Fibroblast of lung (primary cell): ENCODE measurements at places on chromosomes 3 and 15. TPM values are rescaled to one million over a fixed set of nuclear protein-coding genes. Genes with fewer than 3 reads are reported as not detected.

DNA sequence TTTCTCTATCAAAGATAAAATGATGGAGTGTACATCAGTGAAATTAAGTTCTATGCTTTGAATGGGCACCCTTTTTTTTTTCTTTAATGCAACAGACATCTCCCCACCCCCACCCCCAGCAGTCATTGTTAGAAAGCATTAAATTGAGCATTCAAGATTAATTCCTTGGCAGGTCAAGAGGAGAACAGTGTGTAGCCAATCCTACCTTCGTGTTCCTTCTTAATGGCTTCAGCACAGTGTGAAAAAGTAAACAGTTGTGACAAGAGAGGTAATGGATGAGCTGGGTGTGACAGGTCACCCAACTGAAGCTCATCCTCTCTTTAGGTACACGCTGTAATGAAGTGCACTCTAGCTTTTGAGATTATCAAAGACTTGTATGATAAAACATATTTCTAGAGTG lies 198.5 kb upstream of the RARB start:
- DNase-seq: no peak

- DNase-seq: peak; percentile 92
Observed at GRCh38 chr15:75107908-75108838, 84.8 kb downstream of the PPCDC start.

DNA sequence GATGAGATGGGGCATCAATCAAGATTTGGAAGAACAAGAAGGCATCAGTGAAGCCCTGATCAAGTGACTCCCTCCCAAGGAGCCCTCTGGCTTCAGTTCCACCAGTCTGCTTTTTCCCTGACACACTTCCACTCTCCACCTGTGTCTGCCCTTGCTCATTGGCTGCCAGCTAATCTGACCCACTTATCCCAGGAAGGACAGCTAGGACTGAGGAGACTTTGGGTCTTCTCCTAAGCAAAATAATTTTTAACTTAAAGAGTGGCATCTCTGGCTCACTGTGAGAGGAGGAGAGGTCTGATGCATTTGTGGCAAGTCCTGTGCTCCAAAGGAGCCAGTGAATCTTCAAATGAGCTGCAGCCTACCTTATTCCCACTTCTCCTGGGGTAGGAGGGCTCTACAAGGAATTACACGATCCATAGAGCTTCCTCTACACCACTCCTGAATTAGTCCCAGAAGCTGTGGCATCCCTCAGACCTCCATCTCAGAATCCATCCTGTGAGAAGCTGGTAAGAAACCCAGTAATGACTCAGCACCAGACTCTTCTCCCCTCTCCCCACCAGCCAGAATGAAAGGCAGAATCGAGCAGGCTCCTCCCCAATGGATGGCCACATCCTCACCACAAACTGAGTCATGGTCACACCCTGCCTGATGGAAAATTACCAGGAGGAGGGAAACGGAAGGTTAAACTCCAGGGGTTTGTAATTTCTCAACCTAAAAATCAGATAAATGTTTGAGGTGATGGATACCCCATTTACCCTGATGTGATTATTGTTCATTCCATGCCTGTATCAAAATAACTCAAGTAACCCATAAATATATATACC lies 6.3 kb upstream of the PKM start:
- peak; percentile 97 for DNase-seq

DNA sequence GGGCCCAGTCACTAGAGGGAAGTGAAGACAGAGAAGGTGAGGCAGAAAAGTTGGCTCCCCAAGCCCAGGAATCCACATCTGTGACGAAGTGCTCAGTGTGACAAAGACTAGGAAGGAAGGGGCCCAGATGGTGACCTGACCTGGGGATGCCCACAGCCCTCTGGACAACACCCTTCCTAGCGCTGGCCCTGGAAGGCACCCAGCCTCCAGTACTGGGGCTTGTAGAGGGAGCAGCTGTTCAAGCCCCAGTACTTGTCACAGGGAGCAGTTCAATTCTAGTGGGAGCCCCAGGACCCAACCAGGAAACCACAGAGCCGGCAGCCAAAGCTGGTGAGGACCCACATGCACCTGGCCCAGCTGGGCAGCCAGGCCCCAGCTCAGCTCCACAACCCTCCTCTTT lies 190.8 kb downstream of the XXYLT1 start:
- no peak for DNase-seq

The KBTBD8 gene
- 1.0 and 2.3 TPM in 2 replicates for total RNA-seq

- peak; percentile 62 for DNase-seq
Observed at GRCh38 chr3:41907330-41908073, 54.4 kb downstream of the ULK4 start.

DNA sequence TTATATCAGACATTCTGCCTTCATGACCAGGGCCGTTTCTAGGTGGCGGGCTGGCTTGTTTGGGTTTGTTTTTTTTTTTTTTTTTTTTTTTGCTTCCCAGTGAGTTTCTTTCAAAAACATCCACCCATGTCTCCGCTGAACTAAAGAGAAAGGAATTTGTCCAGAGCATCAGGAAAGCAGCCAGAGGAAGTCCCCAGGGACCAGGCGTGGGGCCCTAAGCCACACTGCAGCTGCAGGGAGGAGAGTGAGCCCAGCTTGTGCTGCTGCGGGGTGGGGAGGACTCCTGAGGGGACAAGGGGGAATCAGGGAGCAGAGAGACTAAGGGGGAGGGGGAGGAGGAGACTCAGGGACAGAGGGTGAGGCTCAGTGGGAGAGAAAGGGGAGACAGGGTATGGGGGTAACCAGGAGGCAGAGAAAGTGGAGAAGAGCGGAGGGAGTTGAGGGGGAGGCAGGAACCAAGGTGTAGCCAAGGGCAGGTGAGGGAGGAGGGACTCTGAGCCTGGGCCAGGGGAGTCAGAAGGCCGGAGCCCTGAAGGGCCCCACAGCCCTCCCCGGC lies 49.5 kb downstream of the CYP11A1 start:
- DNase-seq: peak; percentile 90

- DNase-seq: no peak
Observed at GRCh38 chr15:94723801-94724200, 492.4 kb downstream of the MCTP2 start.

The THBS1 gene
- total RNA-seq: 631 and 1,745 TPM in 2 replicates

The NMNAT3 gene
- total RNA-seq: 2.5 and 2.8 TPM in 2 replicates

The KBTBD13 gene
- total RNA-seq: not detected in 2 replicates

- DNase-seq: no peak
Observed at GRCh38 chr15:41394924-41395323, 7.4 kb downstream of the NDUFAF1 start.

- peak; percentile 20 for DNase-seq
Observed at GRCh38 chr3:190265796-190266195, 56.5 kb downstream of the CLDN1 start.

DNA sequence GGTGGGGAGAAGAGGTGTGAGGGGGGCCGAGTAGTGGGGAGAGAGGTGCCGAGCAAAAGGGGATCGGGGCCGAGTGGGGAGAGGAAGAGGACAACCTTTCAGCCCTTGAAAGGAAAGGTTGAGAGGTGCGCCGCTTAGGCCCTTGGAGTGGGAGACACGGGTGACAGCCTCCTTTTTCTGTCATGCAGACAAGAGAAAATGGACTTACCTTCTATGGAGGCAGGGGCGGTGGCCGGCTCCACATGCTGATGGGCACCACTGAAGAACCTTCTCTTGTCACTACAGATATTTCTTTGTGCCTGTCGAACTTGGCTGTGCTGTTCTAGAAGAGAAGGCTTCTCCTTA lies 421 bp downstream of the KLHL18 start:
- DNase-seq: no peak

The FAM43A gene
- 7.2 and 8.8 TPM in 2 replicates for total RNA-seq

DNA sequence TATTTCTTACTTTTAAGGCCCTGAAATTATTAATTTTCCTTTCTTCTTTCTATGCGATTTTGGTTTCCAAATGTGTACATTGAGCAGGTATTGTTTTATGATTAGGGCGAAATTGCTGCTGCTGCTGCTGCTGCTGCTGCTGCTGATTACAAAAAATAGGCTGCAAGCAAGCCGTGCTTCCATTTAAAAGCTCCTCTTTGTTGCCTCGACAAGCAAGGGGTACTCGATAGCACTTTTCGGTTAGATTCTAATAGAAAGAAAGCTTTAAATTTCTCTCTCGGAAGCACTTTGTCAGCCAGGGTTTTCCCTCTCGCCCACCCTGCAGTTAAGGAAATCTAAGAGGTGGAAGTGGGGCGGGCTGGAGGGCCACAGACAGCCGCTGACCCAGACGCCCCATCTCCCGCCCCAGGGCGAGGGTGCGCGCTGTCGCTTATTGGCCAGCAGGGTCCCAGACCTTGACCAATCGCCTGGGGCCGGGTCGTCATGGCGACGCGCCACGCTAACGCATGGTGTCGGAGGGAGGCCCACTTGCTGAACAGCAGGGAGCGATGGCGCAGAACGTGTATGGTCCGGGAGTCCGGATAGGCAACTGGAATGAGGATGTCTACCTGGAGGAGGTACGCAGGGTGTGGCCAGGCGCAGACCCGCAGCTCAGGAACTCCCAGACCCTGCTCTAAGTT lies at the start of gene CFAP161:
TSS of gene CFAP161 (plus strand) at position 489 of the 680 bp plus-strand sequence. CDS start at position 549, 60 bp downstream.
- DNase-seq: peak; percentile 69

- DNase-seq: no peak
Observed at GRCh38 chr3:99240700-99241099, 339.2 kb upstream of the DCBLD2 start.

DNA sequence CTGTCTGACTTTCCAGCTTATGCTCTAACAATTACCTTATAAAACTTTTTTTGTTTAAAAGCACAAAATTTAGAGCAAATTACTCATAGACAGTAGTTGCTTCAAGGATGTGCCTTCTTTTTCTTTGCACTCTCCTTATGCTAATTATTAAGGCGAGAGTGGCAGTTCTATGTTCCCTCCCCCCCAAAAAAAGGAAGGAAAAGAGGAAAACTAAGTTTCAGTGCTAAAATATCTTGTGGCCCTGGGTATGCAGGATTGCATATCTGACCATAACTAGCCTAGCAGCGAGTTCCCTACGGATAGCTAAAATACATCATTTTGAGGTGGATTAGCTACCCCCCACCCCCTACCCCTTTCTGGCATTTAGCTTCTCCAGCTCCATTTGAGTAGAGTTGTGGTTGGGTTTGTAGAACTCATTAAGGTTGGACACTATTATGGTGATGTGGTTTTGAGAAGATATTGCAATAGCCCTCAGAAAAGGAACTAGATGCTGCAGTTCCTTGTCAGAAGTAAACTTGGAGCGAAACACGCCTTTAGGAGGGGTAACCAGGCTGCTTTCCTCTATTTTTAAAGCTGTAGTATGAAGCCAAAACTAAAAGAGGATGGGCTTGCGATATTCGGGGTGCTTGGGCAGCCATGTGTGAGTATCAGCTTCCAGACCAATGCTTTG lies 174.6 kb downstream of the AKAP13 start:
- DNase-seq: no peak

The CHDH gene
- total RNA-seq: 0.77 and 0.83 TPM in 2 replicates

- no peak for DNase-seq
Observed at GRCh38 chr15:90058308-90058707, 44.0 kb downstream of the IDH2 start.

DNA sequence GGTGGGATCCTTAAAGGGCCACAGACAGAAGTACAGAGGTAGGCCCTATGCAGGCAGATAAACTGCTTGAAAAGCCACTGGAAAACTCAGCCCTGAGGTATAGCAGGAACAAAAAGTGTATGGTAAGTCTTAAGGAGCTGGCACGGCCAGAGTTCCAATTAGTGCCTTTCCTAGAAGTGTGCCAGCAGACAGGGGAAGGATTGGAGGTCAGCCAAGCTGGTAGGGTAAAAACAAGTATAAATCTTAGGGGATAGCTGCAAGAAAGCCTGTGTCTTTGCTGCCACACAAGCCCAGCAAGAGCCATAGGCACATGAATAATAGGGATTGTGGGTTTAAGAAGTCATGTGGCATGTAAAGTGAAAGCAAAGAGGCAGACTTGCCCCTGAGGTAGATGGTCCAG lies 582.5 kb downstream of the PLOD2 start:
- DNase-seq: no peak

GRCh38 chr3:51353691-51354090 lies 31.4 kb upstream of the MANF start:
- DNase-seq: no peak

The CEP19 gene
- total RNA-seq: 3.6 and 4.4 TPM in 2 replicates

The GPR149 gene
- total RNA-seq: not detected in 2 replicates

The P2RY1 gene
- total RNA-seq: 3.6 and 7.6 TPM in 2 replicates

The UBA7 gene
- total RNA-seq: 50.1 and 57.1 TPM in 2 replicates

DNA sequence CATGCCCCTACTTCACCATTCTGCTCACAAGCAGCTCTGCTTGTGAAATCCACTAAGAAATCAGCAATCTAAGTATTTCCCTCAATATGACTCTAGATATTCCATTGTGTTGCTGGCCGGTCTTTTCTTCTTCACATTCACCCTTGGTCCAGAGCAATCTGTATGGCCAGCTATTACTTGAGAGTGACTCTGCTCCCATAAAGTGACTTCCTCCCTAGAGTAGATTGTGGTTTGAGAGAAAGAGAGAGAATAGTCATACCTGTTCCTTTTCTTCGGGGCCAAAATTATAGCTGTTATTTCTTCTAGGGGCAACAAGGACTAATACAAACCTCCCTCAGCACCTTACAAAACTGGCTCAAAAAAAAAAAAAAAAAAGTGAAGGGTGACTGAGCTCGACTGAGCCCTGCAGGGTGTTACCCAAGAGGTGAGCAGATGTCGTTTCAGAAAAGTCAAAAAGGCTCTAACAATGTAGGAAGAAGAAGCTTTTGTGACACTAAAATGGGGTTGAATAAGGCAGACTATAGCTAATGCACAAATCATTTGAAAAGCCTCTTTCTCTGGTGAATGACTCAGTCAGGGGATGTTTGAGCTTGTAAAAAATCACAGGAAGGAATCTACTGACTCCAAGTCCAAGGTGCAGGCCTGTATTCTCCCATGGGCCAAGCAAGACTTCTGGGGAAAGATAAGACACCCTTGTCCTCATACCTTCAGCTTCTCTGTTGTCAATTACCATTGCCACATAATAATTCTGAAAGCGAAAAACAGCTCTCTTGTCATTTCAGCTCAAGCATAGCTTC lies 161.0 kb upstream of the SLC24A5 start:
- DNase-seq: no peak

GRCh38 chr3:11305509-11305908 lies 33.3 kb downstream of the ATG7 start:
- DNase-seq: no peak

GRCh38 chr3:117814975-117815374 lies 1105.4 kb downstream of the TUSC7 start:
- DNase-seq: peak; percentile 19

DNA sequence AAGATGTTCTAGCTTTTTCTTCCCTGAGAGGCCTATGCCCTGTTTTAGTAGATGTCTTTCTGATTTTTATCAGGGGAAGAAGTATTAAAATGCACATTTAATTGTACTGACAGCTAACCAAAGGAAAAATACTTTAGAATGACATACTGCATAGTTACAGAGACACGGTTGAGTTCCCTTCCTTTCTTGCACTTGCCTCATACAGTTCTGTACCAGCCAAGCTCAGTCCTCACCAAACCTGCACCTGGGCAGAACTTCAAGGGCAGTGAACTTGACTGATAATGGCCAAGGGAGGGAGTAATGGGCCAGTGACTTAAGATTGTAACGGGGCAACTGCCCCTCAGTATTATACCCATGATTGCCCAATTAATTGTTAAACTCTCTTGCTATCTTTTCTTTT lies 34.1 kb upstream of the RASGRP1 start:
- DNase-seq: no peak

GRCh38 chr3:42692667-42693529 lies 7.6 kb downstream of the KLHL40 start:
- DNase-seq: no peak

- DNase-seq: no peak
Observed at GRCh38 chr15:48003441-48003840, 117.3 kb upstream of the SLC24A5 start.

The ZDHHC23 gene
- 0.77 and 1.5 TPM in 2 replicates for total RNA-seq
